ENCODE measurements at places on chromosomes 2 and 18.

DNA sequence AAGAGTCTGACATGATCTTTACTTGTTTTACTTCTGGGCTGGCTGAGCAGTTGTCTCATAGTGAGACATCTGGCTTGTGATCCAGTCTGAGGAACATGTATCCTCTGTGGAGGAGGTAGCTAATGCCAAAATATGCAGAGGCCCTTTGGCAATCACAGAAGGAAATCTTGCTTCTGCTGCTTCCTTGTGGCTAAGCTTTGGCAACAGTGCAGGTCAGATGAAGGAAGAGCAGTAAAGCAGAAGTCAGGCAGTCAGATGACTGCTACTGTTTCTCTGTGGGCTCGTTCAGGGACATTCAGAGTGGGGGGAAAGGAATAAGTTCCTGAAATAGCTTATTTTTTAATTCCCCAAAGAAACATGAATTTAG lies 22.3 kb downstream of the DOK1 start:
- H3K4me1 ChIP-seq = peaks cover 5% of the 10 kb centered on the region
- no peak for DNase-seq
- H3K27me3 ChIP-seq = no peaks in the 10 kb centered on the region
- H3K27ac ChIP-seq = peak overlapping the region; percentile 39
- H3K36me3 ChIP-seq = no peaks in the 10 kb centered on the region

DNA sequence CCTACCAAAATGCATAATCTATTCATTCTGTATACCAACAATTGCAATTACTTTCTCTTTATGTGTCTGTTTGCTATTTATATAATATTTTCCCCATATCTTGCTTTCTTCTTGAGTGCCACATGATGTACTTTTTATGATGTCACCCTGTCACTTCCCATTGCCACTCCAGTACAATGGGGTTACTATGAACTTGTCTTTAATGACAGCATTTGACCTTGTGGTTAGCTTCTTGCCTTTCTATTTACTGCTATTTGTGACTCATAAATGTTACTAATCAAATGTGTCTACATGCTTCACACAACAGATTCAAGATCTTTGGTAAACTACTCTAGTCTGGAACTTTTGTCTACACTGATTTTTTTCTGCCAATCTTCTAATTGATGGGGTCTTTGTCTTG lies 486.3 kb downstream of the NR4A2 start:
- no peak overlapping the region for H3K27ac ChIP-seq
- no peaks in the 10 kb centered on the region for H3K4me1 ChIP-seq
- DNase-seq = no peak
- H3K27me3 ChIP-seq = no peaks in the 10 kb centered on the region
- no peak overlapping the region for H3K4me3 ChIP-seq

DNA sequence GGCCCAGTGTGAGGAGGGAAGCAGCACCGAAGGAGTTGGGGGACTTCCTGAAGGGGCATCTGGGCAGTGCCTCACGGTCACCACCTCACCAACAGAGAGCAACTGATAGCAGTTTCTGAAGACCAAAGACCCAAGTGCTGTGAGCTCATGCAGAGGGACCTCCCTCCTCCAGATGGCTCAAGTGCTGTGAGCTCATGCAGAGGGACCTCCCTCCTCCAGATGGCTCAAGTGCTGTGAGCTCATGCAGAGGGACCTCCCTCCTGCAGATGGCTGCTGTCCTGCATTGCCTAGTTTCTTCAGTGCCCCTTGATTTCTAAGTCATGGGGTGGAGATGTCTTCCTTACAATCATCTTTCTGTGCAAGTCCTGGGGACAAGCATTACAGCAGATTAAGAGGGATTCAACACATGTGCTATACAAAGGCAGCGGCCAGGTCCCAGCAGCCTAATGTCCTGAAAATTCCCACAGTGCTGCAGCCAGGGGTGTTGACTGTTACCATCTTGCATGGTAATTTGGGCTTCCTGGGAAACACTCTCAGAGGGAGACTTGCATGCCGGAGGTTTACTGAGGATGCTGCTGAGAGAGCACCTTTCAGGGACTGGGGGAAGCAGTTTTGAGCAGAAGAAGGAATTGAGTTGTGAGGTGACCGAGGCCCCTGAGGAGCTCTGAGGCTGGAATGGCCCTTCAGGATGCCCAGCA lies 409.3 kb downstream of the GALR1 start:
- H3K4me1 ChIP-seq = no peaks in the 10 kb centered on the region
- H3K27ac ChIP-seq = no peak overlapping the region
- no peaks in the 10 kb centered on the region for H3K27me3 ChIP-seq
- DNase-seq = no peak

DNA sequence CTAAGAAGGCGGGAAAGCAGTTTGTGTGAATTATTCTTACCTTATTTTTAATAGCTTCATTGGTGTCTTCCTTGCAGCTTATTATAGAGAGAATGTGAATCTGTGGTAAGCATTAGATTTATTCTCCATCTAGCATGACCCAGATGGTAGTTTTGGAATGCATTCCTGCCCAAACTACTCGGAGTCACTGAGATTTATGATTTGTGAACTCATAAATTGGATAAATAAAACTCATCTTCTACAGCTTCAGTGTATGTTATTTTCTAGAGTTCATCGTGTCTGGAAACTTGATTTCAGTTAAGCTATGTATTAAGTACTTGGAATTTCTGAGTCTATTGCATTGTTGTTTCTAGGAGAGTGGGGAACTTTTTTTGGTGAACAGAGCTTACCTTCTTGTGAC lies 170.5 kb downstream of the FAM210A start:
- H3K4me1 ChIP-seq = no peaks in the 10 kb centered on the region
- no peak for DNase-seq
- no peak overlapping the region for H3K27ac ChIP-seq
- H3K4me3 ChIP-seq = no peak overlapping the region

DNA sequence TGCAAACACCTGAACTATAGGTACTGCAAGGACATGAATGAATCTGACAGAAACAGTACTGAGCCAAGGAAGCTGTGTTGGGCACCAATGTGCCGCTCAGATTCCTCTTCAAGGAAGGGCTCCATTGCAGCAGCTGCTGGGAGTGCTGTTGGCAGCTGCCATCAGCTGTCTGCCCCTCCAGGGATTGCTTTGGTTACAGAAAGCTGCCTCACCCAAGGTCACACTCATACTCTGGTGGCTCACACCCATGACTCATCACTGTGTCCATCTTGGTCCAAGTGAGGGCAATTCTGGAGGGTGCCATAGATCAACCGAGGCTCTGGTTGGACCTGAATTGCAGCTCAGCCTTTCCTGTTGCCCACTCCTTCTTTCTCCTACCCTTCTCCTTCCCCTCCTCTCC lies 24.4 kb upstream of the TRPM8 start:
- no peaks in the 10 kb centered on the region for H3K27me3 ChIP-seq
- H3K4me1 ChIP-seq = no peaks in the 10 kb centered on the region
- no peak for DNase-seq
- no peak overlapping the region for H3K27ac ChIP-seq

GRCh38 chr2:140158259-140158658 lies 1378.1 kb upstream of the NXPH2 start:
- no peak overlapping the region for H3K4me3 ChIP-seq
- no peaks in the 10 kb centered on the region for H3K27me3 ChIP-seq
- no peaks in the 10 kb centered on the region for H3K36me3 ChIP-seq
- no peaks in the 10 kb centered on the region for H3K4me1 ChIP-seq
- no peak for DNase-seq

- H3K27ac ChIP-seq = no peak overlapping the region
- H3K4me1 ChIP-seq = no peaks in the 10 kb centered on the region
- no peaks in the 10 kb centered on the region for H3K27me3 ChIP-seq
Observed at GRCh38 chr18:55950379-55951166, 362.6 kb upstream of the TCF4 start.

DNA sequence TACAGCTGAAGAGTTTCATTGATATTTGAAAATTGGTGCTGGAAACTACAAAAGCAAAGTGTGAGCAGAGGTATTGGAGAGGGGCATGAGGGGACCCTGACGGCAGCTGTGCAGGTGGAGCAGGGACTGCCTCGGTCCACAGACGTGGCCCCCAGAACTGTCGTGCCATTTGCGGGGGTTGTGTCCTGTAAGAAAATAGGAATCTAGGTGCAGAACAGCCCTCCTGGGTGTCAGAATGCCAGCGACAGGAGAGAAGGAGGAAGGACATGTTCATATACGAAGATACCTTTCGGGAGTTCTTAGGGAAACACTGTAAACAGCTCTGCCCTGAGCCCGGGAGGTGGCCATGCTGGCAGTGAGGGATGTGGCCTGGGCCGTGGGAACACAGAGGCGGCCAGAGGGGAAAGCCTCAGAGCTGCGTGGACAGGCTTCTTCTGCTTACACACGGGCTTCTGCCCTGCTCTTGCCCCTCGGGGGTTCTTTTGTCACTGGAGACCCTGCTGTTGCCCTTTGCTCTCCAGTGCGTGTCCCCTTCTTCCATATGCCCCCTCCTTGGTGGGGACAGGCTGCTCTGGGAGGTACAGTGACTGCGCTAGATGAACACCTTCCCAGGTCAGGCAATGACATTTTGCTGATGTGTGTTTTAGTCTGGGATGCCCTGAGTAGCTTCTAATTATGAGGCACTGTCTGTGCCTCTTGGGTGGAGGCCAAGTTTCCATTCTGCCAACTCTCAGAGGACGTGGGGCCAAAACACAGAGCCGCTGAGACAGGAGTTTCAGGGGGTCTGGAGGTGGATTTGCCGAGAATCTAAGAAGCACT lies 81.9 kb upstream of the TXNDC2 start:
- H3K27me3 ChIP-seq = no peaks in the 10 kb centered on the region
- DNase-seq = peak; percentile 58
- peak overlapping the region; percentile 62 for H3K27ac ChIP-seq
- no peak overlapping the region for H3K4me3 ChIP-seq

DNA sequence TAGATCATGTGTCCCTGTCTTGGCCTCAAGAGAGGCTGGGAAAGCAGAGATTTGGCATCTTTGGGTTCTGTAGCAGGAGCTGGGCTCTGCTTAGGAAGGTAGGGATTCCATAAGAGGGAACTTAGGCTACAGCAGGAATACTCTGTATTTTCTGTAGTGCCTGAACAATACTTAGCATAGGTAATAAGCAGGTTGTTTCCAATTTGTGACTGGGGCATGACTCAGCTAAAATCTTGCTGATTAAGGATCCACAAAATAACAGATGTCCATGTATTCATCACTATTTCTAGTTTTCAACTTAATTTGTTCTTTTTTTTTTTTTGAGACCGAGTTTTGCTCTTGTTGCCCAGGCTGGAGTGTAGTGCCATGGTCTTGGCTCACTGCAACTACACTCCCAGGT lies 68.5 kb downstream of the SMAD4 start:
- H3K27ac ChIP-seq = no peak overlapping the region
- H3K4me3 ChIP-seq = no peak overlapping the region
- H3K27me3 ChIP-seq = no peaks in the 10 kb centered on the region
- no peaks in the 10 kb centered on the region for H3K4me1 ChIP-seq
- H3K36me3 ChIP-seq = no peaks in the 10 kb centered on the region

DNA sequence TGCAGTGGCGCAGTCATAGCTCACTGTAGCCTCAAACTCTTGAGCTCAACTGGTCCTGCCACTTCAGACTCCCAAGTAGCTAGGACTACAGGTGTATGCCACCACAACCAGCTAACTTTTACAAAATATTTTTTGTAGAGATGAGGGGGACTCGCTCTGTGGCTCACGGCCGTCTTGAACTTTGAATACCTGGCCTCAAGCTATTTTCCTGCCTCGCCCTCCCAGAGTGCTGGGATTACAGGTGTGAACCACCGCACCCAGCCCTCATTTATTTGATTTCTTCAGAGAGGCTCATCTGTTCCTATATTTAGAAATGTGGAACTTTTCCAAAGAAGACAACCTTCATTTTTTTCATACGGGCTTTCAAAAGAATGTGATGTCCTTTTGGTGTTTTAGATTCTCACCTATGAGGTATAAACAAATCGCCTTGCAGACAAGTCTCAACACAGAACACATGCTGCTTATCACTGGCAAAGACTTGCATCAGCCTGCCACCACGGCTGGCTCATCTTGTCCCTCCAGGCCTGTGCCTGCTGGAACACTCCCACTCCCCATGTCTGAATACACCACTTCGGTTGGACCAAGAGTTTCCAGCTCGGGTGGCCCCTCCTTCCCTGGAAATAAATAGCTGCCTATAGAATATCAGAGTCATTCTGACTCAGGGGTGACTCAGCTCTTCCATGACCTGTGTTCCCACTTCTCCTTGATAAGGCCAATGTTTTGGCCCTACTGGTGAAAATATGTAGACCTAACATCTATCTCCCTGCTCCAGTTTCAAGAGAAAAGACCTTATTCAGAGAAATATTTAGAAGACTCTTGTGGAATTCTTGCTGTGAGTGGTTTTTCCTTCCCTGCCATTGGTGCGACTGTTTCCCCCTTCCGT lies 202.6 kb downstream of the TGIF1 start:
- H3K27me3 ChIP-seq = no peaks in the 10 kb centered on the region
- no peak overlapping the region for H3K4me3 ChIP-seq
- peak; percentile 73 for DNase-seq
- no peak overlapping the region for H3K27ac ChIP-seq
- no peaks in the 10 kb centered on the region for H3K4me1 ChIP-seq
- no peaks in the 10 kb centered on the region for H3K36me3 ChIP-seq

- H3K27me3 ChIP-seq = no peaks in the 10 kb centered on the region
- H3K4me1 ChIP-seq = no peaks in the 10 kb centered on the region
- H3K4me3 ChIP-seq = no peak overlapping the region
- no peak for DNase-seq
- no peak overlapping the region for H3K27ac ChIP-seq
Observed at GRCh38 chr18:6363216-6363615, 51.5 kb downstream of the L3MBTL4 start.

- no peaks in the 10 kb centered on the region for H3K27me3 ChIP-seq
- H3K36me3 ChIP-seq = no peaks in the 10 kb centered on the region
- no peak overlapping the region for H3K4me3 ChIP-seq
- H3K27ac ChIP-seq = no peak overlapping the region
Observed at GRCh38 chr2:108418416-108418815, 30.6 kb upstream of the GCC2 start.

DNA sequence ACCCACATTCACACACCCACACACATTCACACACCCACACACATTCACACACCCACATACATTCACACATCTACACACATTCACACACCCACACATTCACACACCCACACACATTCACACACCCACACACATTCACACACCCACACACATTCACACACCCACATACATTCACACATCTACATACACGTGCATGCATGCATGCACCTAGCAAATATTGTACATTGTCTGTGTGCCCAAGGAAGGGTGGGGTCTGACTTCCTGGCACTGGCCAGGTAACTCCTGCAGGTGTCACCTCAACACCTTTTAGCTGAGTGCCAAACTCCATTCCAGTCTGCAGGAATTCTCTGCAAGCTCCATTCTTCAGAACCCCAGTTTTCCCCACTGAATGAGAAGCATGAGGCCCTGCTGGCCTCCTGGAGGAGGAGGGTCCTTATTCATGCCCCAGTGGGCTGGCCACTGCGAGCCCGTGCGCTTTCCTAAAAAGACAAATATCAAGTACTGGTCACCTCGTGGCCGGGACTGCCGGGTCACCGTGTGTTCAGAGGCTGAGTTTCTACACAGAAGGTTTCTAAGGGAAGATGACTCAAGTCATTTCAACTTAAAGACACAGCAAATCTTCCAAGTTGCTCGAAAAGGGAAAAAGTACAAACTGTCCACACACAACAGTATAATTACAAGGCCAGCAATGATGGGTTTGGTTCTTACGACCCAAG lies 131.5 kb downstream of the HDAC4 start:
- H3K36me3 ChIP-seq = no peaks in the 10 kb centered on the region
- no peak overlapping the region for H3K4me3 ChIP-seq
- H3K4me1 ChIP-seq = peaks cover 64% of the 10 kb centered on the region
- H3K27me3 ChIP-seq = no peaks in the 10 kb centered on the region
- no peak for DNase-seq

- DNase-seq = no peak
- no peak overlapping the region for H3K27ac ChIP-seq
- H3K4me3 ChIP-seq = no peak overlapping the region
- H3K4me1 ChIP-seq = no peaks in the 10 kb centered on the region
Observed at GRCh38 chr2:96921561-96922319, 51.9 kb upstream of the SEMA4C start.

- peak overlapping the region; percentile 97 for H3K4me3 ChIP-seq
- peaks cover 10% of the 10 kb centered on the region for H3K36me3 ChIP-seq
- peak; percentile 95 for DNase-seq
- peak overlapping the region; percentile 90 for H3K27ac ChIP-seq
- no peaks in the 10 kb centered on the region for H3K27me3 ChIP-seq
Observed at GRCh38 chr2:241271706-241272302, 43.7 kb downstream of the HDLBP start.

Data from upper lobe of left lung (tissue), 6 donors.